ENCODE measurements at places on chromosomes 6 and 20.

- DNase-seq = no peak
These were observed 128.0 kb downstream of the PHACTR1 start for GRCh38 chr6:12844284-12845223.

DNA sequence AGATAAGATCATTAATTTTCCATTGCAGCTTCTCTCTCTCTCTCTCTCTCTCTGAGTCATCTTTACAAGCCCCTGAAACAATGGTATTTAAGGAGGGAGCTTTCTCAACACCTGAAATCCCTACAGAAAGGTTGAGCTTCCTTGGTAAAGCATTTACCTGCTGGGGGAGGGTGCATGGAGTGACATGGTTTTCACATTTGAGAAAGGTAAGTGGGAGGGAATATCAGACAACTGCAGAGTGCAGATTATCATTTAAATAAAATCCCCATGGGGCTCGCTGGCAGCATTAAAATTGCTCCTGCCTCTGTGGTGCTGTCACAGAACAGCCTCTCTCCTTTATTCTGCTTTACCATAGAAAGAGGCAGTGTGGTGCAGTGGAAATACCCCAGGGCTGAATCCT lies 10.3 kb upstream of the PDYN start:
- no peak for DNase-seq

DNA sequence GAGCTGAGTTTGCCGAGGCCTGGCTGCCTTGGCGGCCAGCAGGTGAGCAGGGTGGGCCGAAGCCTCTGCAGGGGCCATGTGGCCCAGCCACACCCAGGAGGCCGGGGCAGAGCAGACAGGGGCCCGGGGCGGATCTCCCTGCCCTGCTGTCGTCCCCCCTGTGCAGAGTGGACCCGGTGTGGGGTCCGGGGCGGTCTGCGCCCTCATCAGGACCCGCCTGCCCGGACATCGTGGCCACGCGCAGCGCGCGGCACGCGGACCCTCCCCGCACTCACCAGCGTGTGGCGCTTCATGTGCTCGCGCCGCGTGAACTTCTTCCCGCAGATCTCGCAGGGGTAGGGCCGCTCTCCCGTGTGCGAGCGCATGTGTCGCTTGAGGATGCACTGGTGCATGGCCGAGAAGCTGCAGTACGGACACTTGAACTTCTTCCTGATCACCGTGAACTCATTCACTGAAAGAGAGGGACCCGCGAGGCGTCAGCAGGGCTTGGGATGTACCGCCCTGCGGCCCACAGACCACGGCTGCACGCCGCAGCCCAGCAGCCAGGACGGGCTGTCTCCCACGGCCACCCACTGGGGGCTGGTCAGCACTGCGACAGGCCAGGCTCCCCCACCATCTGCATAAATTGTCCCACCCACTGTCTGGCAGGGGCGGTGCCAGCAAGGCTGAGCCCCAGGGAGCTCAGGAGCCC lies 13.0 kb downstream of the SLC2A4RG start:
- peak; percentile 22 for DNase-seq

GRCh38 chr20:31705598-31706597 lies 16.8 kb downstream of the BCL2L1 start:
- no peak for DNase-seq

- DNase-seq = no peak
These were observed 30.9 kb downstream of the LRRC1 start for GRCh38 chr6:53825532-53826321.

- DNase-seq = no peak
These were observed 10.2 kb downstream of the FOXC1 start for GRCh38 chr6:1619673-1620503.

DNA sequence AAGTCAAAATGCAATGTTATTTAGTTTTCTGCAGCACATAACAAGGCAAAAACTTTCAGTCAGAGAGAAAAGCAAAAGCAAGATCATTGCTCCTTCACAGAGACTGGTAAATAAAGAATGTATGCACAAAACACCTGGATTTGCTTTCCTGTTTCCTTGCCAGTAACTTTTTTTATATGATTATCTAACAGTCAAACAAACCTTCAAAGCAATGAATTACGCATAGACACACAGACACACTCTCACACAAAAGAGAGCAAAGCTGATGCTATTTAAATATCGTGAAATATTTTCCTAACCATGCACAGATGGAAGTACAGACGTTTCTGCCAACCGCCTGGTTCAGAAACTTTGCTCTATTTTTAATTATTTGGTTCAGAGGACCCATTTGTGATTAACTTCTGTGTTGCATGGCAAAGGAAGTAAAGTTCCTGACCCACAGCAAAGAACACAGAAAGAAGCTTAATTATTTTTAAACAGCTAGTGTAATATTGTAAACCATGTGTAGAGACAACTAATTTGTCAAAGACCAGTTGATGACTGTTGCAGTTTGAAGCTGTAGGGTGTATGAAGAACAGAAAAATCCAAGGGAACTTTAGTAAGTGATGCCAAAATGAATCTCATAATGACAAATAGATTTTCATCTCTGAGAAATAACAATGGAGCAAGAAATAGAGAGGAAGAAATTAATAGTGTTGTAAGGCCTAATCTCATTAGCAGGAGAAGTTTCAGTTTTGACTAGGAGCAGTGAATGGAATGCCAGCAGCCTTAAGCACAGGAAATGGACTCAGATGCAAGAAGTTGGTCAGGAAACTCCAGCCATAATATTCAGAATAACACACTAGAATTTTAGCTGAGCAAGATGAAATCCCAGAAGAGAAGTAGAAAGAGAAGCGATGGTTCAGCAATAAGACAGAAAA lies 24.1 kb downstream of the ATXN1 start:
- DNase-seq = no peak

- no peak for DNase-seq
These were observed 280.9 kb downstream of the QKI start for GRCh38 chr6:163695414-163695864.

- no peak for DNase-seq
These were observed 47.1 kb downstream of the PSMG4 start for GRCh38 chr6:3305831-3306230.

- DNase-seq = no peak
These were observed 6.8 kb upstream of the CST8 start for GRCh38 chr20:23484081-23484480.

- peak; percentile 58 for DNase-seq
These were observed 13.1 kb downstream of the ITPR3 start for GRCh38 chr6:33634161-33634727.

GRCh38 chr6:134278000-134278399 lies 39.9 kb downstream of the SGK1 start:
- no peak for DNase-seq

DNA sequence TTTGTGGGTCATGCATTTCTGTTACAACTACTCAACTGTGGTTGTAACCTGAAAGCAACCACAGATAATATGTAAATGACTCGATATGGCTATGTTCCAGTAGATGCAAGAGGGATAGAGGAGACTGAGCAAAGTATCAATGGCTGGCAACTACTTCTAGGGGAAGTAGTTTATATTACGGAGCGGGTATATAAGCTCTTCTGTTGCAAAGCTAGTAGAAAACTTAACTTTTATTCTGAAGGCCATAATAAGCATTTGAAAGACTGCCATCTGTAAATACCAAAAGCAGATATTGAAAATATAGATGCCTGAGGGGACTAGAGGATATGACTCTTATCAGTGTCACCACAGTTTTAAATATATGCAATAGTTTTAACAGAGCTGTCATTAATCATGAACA lies 655.3 kb downstream of the PHF3 start:
- no peak for DNase-seq

GRCh38 chr6:96610019-96610418 lies 47.1 kb downstream of the FHL5 start:
- DNase-seq = no peak

GRCh38 chr20:10626896-10627295 lies 46.9 kb downstream of the JAG1 start:
- DNase-seq = no peak

DNA sequence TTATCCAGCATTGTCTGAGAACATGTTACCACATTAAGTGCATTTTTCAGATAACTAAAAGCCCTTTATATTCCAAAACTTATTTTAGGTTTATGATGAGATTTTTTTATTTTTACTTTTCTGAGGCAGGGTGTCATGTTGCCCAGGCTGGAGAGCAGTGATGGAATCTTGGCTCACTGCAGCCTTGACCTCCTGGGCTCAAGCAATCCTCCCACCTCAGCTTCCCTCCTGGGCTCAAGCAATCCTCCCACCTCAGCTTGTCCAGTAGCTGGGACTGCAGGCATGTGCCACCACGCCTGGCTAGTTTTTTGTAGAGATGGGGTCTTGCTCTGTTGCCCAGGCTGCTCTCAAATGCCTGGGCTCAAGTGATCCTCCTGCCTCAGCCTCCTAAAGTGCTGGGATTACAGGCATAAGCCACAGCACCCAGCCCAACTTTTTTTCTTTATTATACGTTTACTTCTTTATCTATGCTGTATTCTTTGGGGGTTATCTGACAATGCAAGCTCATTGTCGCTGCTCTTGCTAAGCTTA lies 6.2 kb downstream of the DYNLT1 start:
- DNase-seq = no peak

DNA sequence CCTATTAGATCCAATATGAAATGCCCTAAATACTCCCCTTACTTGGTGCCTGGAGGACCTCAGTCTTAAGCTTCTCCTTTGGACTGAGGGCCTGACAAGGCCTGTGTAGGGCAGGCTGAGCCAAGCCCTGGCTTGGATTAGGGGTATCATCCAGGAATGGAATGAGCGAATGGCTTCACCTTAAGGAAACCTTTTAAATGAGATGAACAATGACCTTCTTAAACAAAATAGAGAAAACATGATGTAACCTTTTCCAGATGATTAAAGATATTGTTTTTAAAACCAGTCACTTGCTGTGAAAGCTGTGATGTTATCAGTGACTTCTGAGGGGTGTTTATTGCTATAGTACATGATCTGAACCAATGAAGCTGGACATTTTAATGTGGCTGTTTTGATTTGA lies 55.5 kb downstream of the TRAF3IP2 start:
- DNase-seq = no peak

DNA sequence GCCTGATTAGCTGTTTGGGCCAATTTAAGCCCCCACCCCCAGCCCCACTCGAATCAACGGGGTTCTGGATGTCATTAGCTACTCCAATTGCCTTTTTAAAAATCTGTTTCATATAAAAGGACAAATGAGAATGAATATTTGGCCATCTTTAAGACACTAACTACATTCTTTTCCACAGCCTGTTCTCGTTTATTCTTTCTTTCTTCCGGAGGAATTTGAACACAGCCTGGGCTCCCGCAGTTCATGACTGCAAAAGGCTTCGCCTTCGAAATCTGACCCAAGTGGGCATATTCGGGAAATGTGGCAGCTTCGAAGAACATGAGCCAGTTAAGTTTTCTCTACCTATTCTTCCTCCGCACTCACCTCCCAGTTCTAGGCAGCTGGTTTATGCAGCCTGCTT lies 49.4 kb upstream of the NFATC2 start:
- DNase-seq = no peak

DNA sequence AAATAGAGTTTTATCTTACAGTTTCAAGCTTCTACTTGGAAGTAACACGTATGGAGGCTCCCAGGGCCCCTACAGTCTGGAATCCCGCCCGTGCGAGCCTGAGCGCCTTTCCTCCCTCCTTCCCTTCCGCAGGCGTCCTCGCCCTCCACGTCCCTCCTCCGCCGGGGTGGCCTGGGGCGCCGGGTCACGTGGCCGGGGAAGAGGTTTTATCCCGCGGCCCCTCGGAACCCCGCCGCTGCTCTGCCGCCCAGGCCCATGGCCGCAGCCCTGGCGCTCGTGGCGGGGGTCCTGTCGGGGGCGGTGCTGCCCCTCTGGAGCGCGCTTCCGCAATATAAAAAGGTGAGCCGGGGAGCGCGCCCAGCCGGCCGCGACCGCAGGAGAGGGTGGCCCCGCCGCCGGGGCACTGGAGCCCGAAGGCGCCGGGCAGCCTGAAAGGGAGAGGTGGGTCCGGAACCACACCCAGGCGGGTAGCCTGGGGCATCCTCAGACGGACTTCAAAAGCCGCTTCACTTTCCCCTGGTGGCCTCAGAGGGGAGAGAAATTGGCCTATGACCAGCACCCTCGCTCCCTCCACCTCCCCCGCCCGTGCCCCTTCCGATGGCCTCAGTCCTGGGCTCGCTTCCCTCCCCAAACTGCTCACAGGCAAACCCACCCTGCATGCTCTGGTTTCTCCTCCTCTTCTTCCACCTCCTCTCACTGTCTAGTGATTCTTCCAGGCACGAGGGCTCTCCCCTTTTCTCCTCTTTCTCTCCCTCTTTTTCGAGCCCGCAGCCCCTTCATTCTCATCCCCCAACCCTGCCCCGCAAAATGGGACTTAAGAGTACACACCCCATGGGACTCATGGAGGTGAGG lies at the start of gene CLPSL2:
Gene CLPSL2, plus strand, starts transcription at position 235 of the 852 bp plus-strand sequence. Its CDS starts 21 bp downstream, at position 256.
- no peak for DNase-seq

GRCh38 chr6:161222706-161223234 lies 51.1 kb downstream of the AGPAT4 start:
- DNase-seq = no peak

DNA sequence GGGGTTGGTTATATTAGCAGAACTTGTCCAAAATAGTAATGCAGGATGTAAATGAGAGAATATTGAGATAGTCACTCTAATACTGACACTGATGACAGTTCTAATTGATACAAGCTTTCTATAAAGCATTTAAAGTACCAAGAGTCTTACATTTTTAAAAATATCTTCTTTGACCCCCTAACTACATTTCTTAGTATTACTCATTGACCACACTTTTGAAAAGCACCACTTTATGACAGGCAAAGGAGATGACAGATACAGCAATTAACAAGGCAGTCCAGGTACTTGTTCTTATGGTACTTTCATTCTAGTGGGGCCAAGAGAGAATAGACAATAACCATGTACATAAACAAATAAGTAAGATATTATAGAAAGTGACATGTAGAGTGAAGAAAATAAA lies 139.4 kb upstream of the EYA4 start:
- no peak for DNase-seq

GRCh38 chr20:8060977-8061376 lies 41.4 kb upstream of the TMX4 start:
- DNase-seq = no peak

GRCh38 chr20:64039293-64040160 lies 3.5 kb downstream of the C20orf204 start:
- DNase-seq = no peak

GRCh38 chr6:142251930-142252445 lies 49.8 kb upstream of the ADGRG6 start:
- DNase-seq = no peak

GRCh38 chr6:16665992-16666391 lies 95.3 kb downstream of the ATXN1 start:
- DNase-seq = no peak

GRCh38 chr20:48983423-48984400 lies 62.2 kb downstream of the ARFGEF2 start:
- DNase-seq = no peak

DNA sequence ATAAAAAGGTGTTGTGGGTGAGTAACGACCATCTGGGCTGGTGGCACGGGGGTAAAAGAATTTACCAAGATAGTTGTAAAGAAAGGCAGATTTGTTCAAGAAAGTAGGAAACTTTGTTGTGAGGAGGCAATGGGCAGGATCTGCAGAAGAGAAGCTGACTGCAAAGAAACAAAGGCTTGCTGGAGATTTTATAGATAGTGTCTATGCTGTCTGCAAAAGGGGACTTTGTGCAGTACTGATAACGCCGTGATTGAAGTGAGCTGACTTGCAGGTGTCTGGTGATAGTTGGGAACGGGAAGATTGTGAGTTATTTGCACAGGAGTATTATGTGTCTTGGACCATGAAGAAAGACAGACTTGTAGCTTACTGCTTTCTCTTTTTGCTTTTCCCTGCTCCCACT lies 36.8 kb upstream of the GSTA3 start:
- DNase-seq = no peak

Measured in ovary (tissue), 10 donors.